ENCODE measurements at places on chromosomes 3 and 15.

DNA sequence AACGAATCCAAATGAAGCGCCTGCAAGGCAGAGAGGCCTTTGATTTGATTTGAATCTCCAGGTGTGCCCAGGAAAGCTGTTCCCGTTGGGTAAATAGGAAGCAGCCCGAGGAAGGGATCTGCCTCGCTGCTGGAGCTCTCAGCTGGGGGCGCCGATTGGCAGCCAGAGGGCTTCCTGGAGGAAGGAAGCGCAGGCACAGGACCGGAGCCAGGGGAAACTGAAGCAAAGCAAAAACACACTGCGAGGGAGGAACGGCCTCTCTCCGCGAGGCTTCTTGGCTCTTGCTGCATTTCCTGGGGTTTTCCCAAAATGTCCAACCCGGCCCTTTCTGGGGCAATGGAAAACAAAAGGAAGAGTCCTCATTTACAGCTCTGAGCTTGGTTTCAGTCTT, 80.3 kb downstream of the TMEM266 start:
- no peak for DNase-seq

DNA sequence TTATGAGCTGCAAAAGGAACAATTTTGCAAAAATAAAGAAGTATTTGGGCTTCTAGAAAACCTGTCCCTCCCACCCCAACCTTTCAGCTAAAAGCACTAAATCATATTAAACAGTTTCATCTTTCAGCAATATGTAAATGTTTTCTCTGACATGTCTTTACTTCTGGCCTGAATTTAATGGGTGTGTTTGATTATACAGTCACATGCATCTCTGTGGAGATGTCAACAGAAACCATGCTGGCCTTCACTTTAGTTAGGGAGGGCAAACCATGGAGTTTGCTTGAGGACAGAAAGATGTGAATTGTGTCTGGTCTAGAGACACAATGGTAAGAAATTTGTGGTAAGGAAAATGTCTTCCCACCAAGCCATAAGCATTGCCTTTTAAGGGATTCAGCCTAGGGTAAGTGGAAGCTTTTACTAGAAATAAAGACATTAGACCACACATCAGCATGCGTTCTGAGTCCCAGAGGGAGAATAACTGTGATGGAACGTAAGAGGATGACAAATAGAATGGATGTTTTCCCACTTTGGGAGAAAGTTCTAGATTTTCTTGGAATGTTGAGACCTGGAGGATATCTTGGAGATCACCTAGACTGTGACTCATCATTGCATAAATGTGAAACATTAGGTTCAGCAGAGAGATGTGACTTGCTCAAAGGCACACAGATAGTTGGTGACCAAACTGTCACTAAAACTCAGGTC, 68.9 kb downstream of the ST8SIA2 start:
- no peak for DNase-seq

DNA sequence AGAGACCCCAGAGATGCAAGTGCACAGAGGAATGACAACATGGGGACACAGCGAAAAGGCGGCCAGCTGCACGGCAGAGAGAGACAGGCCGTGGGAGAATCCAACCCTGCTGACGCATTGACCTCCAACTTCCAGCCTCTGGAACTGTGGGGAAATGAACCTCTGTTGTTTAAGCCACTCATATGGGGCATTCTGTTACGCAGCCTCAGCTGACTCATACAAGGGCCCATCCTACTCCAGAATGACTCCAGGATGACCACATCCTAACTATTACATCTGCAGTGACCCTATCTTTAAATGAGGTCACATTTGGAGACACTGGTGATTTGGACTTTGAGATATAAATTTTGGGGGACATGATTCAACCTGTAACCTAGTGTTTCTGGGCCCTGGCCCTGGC, 44.0 kb downstream of the KLF15 start:
- DNase-seq: no peak

DNA sequence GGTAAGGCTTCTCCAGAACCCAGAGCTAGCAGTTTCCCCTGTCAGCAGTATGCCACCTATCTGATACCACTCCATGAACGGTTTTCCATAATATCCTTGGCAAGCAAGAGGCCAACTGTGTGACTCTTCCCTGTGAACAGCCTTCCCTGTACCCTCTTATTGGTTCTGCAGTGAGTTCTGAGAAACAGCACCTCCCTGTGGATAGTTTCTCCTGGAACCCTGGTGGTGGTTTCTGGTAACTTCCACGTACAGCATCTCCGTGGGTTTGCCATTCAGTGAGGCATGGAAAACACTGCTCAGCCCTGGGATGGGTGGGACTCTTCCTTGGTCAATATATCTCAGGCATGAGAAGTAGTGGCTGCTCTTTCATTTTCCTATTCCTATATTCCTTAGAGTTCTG, 19.4 kb upstream of the SERPINI2 start:
- DNase-seq: no peak

- DNase-seq: no peak
Observed at GRCh38 chr15:45156744-45157455, 27.1 kb downstream of the DUOX1 start.

DNA sequence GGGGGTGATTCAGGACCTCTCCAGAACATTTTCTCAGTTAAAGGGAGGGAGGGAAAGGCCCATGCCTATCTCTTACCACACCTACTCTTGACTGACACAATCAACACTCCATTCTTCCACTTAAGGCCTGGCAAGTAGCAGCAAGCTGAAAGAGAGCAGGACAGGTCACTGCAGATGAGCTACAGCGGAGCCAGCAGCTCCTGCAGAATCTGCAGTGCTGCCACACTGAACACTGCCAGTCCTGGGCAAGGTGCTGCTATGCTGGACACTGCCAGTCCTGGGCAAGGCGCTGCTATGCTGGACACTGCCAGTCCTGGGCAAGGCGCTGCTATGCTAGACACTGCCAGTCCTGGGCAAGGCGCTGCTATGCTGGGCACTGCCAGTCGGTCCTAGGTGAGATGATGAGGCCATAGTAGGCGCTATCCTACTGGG, 143.7 kb downstream of the MYLK start:
- no peak for DNase-seq

DNA sequence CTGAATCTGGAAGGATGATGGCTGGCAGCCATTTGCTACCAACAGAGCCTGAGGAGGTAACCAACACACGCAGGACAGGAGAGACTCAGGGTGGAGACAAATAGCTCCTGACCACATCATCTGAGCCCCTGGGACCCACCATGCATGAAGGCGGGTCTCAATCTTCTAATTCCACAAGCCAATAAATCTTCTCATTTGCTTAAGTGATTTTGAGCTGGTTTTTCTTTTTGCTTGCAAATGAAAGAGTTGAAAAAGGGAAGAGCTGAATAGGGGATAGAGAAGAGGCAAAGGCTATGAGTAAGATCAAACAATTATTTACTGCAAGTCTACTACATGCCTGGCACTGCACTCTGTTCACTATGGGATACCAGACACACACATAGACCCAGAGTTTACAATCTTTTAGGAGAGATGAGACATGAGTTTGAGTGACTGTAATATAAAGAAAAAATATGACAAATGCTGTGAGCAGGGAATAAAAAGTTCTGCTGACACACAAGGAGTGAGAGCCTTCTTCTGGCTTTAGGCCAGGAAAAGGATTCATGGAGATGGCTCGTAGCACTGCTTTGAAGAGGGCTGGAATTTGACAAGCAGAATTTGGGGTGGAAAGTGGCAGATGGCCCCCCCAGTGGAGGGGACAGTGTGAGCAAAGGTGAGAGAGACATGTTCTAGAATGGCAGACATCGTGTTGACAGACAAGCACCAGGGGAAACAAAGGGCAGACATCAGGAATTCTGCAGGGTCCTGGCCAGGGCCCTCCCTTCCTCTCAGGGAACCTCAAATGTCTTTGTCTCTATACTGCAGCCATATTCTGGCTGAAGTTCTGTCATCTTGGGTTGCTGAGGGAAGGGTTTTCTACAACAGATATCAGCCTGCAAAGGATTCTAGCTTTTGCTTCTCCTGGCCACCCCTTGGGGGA, 69.8 kb upstream of the WNT5A start:
- DNase-seq: no peak

DNA sequence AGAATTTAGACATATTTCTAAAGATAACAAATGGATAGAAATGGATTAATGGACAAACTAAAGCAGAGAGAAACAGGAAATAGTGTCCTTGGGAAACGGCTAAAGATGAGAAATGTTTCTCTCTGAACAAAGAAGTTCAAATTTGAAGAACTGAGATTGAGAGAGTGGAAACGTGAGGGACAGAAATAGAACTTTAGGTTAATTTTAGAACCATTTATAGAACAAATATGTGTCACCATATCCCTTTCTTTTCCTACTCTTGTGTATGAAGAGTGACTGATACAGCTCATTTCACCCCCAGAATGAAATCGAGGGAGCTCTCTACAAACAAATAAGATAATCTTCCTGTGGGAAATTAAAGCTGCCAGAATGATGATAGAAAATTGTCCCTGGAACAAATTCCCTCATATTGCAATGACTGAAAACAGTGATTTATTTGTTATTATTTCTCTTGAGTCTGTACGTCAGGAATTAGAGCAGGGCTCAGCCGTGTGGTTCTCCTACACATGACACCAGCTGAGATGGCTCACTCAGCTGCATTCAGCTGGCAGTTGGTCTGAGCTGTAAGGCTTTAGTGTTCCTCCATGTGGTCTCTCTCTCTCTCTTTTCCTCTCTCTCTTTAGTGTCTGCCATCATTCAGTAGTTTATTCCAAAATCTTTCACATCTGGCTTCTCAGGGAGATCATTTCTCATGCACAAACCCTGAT, 46.6 kb upstream of the ARPP21 start:
- no peak for DNase-seq

- no peak for DNase-seq
Observed at GRCh38 chr3:11143476-11143875, 10.8 kb upstream of the HRH1 start.

DNA sequence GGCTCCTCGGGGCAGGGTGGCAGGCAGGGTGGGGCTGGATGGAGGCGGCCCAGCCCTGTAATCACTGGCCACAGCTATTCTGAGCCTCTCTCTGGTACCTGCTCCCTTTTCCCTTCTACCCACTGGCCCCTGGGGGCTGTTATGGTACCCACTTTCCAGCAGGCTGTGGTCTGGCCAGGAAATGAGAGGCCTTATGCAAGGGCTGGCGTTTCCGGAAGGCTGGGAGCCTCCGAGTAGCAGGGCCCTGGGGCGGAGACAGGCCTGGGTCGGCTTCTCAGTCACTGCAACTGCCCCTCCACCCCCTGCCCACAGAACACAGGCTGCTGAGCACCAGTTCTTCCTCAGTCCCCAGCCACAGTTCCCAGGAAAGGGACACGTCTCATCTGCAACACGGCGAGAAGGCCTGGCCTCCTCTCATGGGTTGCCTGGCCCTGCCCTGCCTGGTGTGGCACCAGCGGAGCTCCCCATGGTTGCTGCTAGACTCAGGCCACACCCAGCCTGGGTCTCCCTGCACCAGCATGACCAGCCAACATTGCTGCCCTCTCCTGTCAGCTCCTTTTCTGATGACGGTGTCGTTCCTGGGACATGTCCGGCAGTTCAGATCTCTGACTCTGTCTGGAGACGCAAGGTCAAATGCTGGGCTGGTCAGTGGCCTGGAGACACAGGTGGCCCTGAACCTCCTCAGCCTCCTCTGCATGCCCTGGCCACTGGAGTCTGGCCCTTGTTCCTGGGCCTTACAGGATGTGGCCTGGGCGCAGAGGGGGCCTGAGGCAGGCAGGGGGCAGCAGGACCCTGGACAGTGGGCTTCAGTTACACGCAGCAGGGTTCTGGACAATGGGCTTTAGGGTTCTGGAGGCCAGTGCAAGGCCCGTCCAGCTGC, 6.5 kb downstream of the CHST13 start:
- DNase-seq: no peak

DNA sequence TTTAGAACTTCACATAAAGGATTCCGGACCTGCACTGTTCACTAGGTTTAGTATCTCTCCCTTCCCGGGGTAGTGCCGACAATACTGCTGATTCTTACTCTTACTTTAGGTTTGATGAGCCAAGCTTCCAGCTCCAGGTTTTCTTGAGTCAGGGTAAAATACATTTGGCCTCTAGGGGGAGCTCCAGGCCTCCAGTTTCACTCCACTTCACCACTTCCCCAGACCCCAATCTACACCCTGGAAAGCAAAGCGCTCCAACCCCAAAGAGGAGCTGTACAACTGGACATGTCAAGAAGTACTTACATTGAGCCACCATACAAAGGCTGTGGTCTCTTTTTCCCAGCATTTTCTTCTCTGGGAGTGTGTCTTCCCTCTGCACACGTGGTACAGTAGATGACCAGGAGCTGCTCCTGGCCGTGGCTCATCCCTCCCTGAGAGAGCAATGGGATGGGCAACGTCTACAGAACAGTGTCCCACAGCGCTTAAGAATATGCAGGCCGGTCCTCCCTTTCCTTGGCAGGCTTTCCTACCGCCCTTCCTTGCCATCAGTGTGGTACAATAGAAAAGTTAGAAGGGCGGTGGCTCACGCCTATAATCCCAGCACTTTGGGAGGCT, 93.9 kb upstream of the CCDC80 start:
- DNase-seq: peak; percentile 77

GRCh38 chr15:25169318-25169717, 214.5 kb downstream of the SNRPN start:
- DNase-seq: no peak

GRCh38 chr15:80455051-80455648, 51.0 kb downstream of the ARNT2 start:
- DNase-seq: no peak

GRCh38 chr3:49529567-49529966, 24.7 kb upstream of the BSN start:
- DNase-seq: no peak

DNA sequence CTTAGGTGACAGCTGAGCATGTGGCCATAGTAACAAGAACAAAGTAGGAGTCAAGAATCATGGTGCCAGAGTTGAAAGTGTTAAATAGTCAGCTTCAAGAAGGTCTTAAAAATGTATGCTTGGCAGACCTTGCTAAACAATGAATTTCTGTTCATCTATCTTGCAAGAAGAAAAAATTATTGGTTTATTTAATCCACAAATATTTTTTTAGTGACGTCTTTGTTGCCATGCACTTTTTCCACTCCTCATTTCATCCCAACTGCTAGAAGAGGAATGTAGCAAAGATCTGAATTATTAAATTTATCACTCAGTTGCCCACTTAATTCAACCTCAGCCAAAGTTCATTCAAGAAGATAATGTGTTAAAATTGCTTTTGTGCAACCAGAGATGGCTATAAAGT, 3.2 kb upstream of the SLC4A7 start:
- no peak for DNase-seq

GRCh38 chr3:121863801-121864200, 28.8 kb downstream of the EAF2 start:
- DNase-seq: no peak

DNA sequence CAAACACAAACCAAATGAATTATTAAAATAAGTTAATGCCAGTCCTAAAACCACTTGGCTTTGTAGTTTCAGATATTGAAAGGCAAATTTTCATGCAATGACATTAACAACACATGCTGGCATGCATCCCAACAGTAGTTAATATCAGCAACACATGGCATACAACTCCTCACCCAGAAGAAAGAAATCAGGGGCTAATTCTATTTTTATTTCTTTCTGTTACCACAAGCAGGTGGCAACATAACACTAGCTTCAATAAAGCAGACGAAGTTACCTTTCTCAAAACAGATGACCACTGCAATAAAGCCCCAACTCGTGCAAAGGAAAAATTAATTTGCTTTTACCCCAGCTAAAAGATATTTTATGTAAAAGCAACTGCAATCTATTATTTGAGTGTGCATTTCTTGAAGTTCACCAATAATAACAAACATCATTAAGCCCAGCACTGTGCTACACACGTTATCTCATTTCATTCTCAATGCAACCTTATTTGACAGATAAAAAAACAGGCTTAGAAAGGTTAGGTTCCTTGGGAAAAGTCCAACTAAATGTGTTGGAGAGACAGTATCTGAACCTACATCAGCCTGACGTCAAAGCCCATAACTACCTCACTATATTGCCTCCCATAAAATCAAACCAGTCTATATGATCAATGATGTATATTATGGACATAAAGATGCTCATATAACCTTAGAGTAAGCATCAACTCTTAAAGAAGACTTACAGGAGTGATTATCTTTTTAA, 2.8 kb downstream of the TOP2B start:
- no peak for DNase-seq
